ENCODE measurements at places on chromosomes 5 and 9.

DNA sequence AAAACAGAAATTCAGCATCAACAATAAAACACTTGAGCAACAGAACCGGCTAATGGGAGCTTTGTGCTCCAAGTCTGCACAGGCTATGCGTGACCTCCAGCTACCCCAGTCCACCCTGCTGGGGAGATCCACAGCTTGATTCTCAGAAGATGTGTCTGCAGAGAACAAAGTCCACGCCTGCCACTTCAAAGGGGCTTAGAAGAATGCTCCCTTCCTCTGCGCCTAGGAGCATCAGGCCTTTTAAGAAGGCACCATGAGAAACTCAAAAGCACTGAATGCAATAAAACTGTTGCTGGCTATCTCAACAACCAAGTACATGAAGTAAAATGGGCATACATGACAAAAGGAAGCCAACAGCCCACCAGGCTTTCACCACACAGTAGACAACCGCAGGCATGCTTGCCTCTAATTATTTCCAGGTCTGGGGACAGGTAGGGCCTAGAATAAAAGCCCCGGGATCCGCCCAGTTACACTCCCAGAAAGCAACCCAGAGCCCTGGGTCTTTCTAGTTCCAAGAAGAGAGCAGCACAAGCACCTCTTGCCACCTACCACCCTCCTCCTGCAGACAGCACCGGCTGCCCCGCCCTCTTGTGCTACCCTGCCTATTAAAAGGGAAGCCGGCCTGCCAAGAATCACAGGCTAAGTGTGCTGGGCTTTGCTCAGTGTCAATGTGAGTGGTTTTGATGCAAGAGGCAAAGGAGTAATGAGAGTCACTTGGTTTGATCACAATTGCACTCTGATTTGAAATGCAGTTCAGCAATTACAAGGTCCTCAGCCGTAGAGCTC, 123.2 kb downstream of the SPOCK1 start:
- DNase-seq: no peak

DNA sequence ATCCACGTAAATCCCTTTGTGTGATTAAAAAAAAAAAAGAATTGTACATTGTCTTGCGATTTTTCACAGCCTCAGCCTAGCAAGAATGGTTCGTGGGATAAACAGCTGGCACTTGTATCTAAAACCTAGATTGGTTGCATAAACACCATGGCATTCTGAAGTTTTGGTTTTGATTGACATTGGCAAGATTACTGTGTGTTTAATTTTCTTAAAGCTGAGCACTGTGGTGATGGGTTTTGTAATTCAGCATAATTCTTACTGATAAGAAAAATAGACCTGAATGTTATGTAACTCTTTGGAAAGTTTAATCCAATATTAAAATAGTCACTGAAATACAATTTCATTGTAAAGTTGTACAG, 23.4 kb upstream of the ANKRD18A start:
- no peak for DNase-seq

DNA sequence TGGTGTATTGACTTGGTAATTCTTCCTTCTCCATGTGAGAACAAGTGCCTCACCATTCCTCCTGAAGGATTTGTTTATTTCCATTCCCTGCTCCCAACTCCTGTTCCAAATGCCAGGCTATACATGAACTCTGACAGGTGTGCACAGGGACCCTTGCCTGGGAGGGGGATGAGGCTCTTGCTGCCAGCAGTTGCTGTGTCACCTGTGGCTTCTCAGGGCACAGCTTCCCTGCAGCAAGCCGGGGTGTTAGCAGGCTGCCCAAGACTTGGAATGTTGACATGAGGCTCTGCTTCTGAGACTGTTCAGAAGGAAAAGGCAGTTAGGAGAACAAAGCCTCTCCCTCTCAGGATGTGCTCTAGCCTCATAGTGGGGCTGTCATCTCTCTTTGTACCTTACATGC, 131.3 kb downstream of the DOCK2 start:
- DNase-seq: no peak

GRCh38 chr9:74557571-74557970, 60.4 kb downstream of the RORB start:
- no peak for DNase-seq

DNA sequence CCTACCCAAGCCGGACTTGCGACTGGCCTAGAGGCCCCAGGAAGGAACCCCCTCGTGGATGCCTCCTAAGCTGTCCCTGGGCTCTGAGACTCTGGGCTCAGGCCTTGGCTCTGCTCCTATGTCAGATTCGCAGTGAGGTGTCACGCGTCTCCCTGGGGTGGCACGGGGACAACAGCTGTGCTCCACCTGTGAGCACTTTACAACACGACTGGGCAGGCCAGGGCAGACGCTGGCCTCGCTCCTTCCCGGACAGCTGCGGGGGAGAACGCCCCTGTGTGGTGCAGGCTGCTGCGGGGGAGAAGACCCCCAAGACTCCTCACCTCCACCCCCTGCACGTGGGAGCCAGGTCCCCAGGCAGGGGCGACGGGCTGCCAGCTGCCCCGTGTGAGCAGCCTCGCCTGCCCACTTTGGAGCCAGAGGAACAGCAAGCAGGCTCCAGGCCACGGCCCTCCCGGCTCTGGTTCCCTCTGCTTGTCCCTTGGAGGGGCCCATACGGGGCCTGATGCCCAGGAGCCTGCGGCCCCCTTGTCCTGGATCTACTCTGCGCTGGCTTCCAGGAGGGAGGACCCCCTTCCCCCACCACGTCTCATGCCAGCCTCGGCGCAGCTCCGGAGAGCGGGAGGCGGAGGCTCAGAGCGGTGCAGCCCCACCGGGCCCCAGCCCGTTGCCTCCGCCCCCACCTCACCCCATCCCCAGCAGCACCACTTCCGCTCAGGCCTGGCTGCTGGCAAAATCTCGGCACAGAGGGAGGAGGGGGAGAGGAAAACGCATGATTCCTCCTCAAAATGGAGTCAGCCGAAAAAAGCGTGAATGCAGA, 36.0 kb downstream of the SARDH start:
- no peak for DNase-seq

GRCh38 chr9:121883281-121884056, 209.6 kb downstream of the TTLL11 start:
- no peak for DNase-seq

GRCh38 chr5:42496397-42497156, 73.3 kb downstream of the GHR start:
- no peak for DNase-seq

- no peak for DNase-seq
These were observed 40.7 kb upstream of the CACNA1B start for GRCh38 chr9:137836831-137837241.

DNA sequence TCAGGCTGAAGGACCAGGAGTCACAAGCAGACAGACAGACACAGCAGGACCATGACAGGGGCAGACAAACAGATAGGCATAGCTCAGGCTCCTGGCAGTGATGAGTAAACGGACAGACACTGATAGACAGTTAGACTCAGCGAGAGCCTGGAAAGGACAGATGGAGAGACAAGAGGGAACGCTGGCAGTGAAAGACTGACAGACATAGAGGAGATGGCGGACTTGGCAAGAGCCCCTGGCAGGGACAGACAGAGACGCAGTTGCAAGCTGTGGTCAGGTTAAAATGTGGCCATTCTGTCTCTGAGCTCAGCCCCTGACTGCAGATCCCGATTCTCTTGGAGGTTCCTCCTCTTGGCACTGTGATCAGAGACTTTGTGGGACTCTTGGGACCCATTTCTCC, 13.6 kb downstream of the CSF2 start:
- no peak for DNase-seq

DNA sequence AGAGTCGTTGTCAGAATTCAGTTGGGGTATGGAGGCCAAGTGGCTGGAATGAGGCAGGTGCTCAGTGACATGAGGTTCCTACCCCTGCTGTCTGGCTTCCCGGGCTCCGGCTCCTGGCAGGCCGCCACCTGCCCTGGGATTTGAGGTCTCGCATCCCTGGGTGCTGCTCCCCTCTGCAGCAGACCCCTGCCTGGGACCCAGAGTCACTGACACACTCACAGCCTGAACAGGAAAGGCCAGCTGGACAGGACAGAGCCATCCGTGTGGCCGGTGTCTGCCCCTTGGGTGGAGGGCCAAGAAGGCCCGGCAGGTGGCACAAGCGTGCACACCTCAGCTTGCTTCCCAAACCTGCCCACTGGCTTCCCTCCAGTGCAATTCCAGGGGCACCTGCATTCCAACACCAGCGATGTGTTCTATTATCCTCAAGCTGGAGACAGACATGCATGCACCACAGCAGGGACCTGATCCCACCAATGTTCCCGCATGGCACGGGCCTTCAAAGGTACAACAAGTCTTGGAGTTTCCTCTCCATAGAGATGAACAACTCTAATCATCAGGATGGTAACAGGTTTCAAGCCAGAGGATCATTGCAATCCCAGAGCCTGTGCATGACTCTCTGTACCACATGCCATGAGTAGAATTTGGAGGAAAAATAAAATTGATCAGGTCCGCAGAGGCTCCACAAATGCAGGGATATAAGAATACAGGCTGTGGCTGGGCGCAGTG, 45.6 kb upstream of the RNF130 start:
- DNase-seq: no peak

DNA sequence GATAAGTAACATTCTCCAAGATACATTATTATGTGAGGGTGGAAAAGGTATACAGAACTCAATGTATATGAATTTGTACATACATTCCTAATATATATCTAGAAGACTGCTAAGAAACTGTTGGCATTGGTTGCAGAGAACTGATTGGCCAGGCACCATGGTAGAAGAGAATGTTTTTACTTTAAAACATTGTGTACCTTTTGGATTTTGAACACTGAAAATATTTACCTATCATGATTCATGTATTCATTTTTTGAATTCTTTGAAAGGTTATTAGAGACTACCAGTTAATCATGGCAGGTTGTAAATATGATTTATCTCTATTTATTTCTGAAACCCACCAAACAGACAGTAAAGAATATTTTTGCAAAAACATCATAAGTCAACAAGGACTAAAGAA, 41.2 kb upstream of the ADRB2 start:
- no peak for DNase-seq

DNA sequence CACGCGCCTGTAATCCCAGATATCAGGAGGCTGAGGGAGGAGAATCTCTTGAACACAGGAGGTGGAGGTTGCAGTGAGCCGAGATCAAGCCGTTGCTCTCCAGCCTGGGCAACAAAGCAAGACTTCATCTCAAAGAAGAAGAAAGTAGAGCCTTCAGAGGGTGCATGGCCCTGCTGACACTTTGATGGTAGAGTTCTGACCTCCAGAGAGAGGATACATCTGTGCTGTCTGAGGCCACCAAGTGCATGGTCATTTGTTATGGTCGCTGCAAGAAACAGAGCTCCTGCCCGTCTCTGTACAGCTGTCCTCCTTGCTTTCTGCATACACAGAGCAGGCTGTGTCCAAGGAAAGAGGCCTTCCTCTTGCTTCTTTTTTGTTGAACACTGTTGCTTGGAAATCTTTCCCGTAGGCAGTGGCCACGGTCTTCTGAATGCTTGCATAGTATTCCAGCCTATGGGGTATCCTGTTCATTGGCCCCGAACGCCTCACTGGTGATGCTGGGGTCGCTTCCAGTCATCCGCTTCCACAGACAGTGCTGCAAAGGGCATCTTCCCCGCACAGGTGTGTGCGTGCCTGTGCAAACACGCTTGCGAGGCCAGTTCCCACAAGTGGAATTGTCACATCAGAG, 36.8 kb upstream of the UNC5A start:
- no peak for DNase-seq

DNA sequence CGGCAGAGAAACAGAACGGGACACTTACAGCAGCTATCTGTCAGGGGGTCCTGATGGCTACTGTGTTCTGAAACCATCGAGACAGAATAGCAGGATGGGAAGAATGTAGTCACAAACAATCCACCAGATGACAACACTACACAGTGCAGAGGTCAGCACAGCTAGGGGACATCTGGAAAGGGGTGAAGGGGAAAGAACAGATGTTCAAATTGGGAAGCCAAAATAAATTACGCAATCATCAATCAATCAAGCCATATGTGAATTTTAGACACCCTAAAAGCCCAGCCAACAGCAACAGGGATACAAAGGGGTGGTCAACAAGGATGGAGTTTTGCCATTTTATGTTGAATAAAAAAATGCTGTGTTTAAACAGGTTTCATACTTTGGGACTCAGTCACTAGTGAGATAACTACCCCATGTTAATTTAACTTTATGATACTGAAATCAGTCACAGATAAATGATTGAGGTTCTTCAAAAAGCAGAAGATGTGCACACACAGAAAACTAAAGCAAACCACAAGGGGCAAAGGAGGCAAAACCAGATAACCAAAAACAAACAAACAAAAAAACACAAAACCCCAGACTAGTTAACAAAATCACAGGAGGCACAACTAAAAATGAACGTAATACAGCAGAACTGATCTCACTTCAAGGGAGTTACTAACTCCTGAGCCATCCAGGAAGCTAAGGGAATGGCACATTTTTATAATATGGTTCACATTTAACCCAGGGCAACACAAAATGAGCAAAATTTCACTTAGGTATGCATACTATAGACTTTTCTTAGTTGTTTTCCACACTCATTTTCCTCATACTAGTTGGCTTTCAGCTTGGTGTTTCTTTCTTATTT, 65.9 kb downstream of the HABP4 start:
- DNase-seq: no peak

DNA sequence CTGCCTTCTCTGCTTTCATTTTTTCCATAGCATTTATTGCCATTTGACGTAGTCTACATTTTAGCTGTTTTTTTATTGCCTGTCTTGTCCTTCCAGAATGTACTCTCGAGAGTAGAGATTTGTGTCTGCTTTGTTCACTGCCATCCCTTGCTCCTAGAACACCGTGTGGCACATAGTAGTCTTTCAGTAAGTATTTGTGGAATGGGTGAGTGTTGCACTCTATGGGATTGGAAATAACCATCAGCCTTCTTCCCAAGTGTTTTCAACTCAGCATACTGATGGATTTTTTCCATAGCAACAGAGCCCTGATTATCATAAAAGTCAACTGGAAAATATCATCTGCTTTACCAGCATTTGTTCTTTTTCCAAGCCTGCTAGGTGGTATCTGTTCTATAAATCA, 462.6 kb downstream of the ENC1 start:
- DNase-seq: no peak

GRCh38 chr5:32753765-32754164, 42.6 kb downstream of the NPR3 start:
- DNase-seq: no peak
